Uterus (tissue), 4 donors: ENCODE measurements at places on chromosomes 4 and X. TPM values are rescaled to one million over a fixed set of nuclear protein-coding genes. Genes with fewer than 3 reads are reported as not detected.

The ATP2B3 gene
- total RNA-seq, result 0.09 TPM

The TMEM35A gene
- total RNA-seq, result 4.7 TPM

- H3K27ac ChIP-seq, result no peak overlapping the region
- no peaks in the 10 kb centered on the region for H3K4me1 ChIP-seq
- H3K27me3 ChIP-seq, result no peaks in the 10 kb centered on the region
Observed at GRCh38 chr4:89324671-89325070, 17.1 kb upstream of the GPRIN3 start.

DNA sequence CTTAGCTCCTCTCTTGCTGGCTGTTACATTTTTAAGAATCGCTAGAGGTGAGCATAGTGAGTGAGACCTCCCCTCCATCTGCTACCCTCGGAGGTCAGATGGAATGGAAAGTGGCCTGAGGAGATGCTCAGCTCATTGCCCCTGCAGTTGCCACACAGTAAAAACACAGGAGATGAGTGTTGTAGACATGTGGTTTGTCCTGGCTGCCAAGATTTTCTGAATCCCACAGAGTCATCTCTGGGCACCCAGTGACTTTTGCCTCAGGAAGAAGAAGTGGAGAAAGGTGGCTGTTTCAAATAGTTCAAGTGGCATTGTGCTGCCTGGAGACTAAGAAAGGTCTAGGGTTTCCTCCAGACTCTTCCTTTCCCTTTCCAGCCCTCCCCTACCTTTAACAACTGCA lies 271.0 kb downstream of the STK32B start:
- H3K4me1 ChIP-seq, result no peaks in the 10 kb centered on the region
- H3K27ac ChIP-seq, result no peak overlapping the region
- DNase-seq, result no peak

The SMPX gene
- not detected for total RNA-seq

GRCh38 chrX:22060415-22061280 lies 28.5 kb downstream of the PHEX start:
- no peak for DNase-seq
- no peak overlapping the region for H3K4me3 ChIP-seq

DNA sequence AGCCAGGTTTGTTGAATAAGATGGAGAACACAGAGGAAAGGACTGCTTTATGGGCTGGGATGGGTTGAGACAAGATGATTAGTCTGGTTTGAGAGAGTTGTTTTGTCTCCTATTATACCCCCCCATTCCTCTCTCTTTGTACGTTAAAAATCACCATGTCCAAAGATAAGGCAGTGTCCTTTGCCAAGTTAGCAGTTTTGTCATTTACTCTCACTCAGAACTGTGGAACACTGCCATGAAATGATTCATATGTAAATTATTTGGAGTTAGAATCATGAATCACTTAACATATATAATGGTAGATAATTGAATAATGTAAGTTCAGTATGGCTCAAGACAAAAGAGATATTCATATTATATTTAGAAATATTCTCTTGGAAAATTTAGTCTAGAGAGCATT lies 151.3 kb downstream of the DCLK2 start:
- no peak overlapping the region for H3K4me3 ChIP-seq
- no peak for DNase-seq
- no peaks in the 10 kb centered on the region for H3K36me3 ChIP-seq

The SRD5A3 gene
- 4.1 TPM for total RNA-seq

The EMCN gene
- 84.1 TPM for total RNA-seq

The MTMR1 gene
- total RNA-seq, result 11.3 TPM

The MAGEC3 gene
- not detected for total RNA-seq

The ATOH1 gene
- not detected for total RNA-seq

The ZNF185 gene
- 21.0 TPM for total RNA-seq

The SPON2 gene
- total RNA-seq, result 60.6 TPM

GRCh38 chrX:52378870-52379269 lies 10.0 kb downstream of the XAGE2 start:
- no peaks in the 10 kb centered on the region for H3K27me3 ChIP-seq
- H3K36me3 ChIP-seq, result no peaks in the 10 kb centered on the region
- no peak overlapping the region for H3K27ac ChIP-seq
- DNase-seq, result no peak

DNA sequence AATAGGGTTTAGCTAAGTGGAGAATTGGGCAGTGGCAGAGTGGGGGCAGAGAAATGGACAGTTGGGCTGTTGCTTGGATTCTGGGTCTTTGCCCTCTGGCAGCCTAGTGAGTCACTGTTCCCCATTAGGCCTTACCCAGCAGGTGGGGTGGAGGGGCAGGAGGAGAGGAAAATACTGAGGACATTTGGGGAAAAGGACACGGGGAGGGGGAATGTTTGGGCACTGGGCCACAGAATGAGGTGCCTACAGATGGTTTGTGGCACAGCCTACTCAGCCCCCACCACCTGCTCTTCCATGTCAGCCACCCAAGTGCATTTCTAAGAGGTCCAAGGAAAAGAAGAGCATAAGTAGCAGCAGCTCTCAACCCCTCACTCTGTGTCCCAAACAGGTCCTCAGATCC lies 13.0 kb downstream of the SLC16A2 start:
- H3K27ac ChIP-seq, result no peak overlapping the region
- H3K27me3 ChIP-seq, result no peaks in the 10 kb centered on the region
- no peak for DNase-seq
- no peaks in the 10 kb centered on the region for H3K4me1 ChIP-seq

The DKK2 gene
- total RNA-seq, result 1.5 TPM

- H3K4me3 ChIP-seq, result no peak overlapping the region
- DNase-seq, result peak; percentile 67
- H3K4me1 ChIP-seq, result peaks cover 5% of the 10 kb centered on the region
- H3K27me3 ChIP-seq, result no peaks in the 10 kb centered on the region
Observed at GRCh38 chr4:7761720-7762119, 177.9 kb downstream of the AFAP1 start.
